ENCODE measurements at places on chromosomes 6 and 20. TPM values are rescaled to one million over a fixed set of nuclear protein-coding genes. Genes with fewer than 3 reads are reported as not detected.

The SOX18 gene
- not detected for total RNA-seq

The SCP2D1 gene
- total RNA-seq: not detected

The SLC22A16 gene
- 0.42 TPM for total RNA-seq

The KCNQ2 gene
- total RNA-seq: not detected

The NT5E gene
- total RNA-seq: 171 TPM

The TNFAIP3 gene
- total RNA-seq: 7.7 TPM

The TOX2 gene
- 6.1 TPM for total RNA-seq

The RIPOR3 gene
- 1.9 TPM for total RNA-seq

The MARCKS gene
- total RNA-seq: 184 TPM

The OR2B6 gene
- total RNA-seq: 0.27 TPM

The IL17A gene
- not detected for total RNA-seq

The CST5 gene
- not detected for total RNA-seq

The WFDC10B gene
- not detected for total RNA-seq

The DEFB124 gene
- not detected for total RNA-seq

The CLDN20 gene
- total RNA-seq: not detected

The TMEM217 gene
- total RNA-seq: 1.3 TPM

The SLC17A1 gene
- not detected for total RNA-seq

The HEY2 gene
- total RNA-seq: not detected

The FOXO3 gene
- total RNA-seq: 34.1 TPM

The SULF2 gene
- total RNA-seq: 104 TPM

The SUMO4 gene
- total RNA-seq: not detected

The AGER gene
- 0.15 TPM for total RNA-seq

The PAK5 gene
- 0.05 TPM for total RNA-seq

The PTCHD4 gene
- total RNA-seq: 1.3 TPM

The LGSN gene
- 0.07 TPM for total RNA-seq

Measured in M059J (cell line).